ENCODE measurements at places on chromosomes 11 and 22.

DNA sequence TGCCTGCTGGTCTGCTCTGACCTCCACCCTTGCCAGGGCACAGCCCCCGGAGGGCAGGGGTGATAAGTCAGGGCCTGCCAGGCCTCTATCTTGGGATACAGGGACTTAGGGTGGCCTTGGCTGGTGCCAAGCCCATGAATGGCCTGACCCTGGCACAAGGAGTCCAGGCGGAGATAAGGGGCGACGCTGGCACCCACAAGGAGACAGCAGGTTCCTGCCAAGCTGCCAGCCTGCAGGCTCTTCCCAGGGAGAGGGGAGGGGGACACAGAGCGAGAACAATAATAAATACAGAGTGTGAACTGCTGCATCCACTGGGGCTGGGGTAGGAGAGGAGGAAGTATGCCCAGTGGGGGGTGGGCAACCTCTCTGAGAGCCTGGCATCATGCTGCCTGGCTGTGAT is 978 bp downstream of the CSDC2 start:
- no peak for DNase-seq

DNA sequence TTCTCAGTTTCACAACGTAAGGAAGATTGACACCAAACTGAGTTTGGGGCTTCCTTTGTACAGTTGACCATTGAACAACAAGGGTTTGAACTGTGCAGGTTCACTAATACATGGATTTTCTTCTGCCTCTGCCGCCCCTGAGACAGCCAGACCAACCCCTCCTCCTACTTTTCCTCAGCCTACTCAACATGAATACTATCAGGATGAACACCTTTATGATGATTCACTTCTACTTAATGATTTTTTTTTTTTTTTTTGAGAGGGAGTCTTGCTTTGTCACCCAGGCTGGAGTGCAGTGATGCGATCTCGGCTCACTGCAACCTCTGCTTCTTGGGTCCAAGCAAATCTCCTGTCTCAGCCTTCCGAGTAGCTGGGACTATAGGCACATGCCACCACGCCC is 14.6 kb downstream of the RBM4 start:
- DNase-seq: no peak

- DNase-seq: no peak
Observed at GRCh38 chr11:130206141-130206540, 46.6 kb downstream of the ST14 start.

DNA sequence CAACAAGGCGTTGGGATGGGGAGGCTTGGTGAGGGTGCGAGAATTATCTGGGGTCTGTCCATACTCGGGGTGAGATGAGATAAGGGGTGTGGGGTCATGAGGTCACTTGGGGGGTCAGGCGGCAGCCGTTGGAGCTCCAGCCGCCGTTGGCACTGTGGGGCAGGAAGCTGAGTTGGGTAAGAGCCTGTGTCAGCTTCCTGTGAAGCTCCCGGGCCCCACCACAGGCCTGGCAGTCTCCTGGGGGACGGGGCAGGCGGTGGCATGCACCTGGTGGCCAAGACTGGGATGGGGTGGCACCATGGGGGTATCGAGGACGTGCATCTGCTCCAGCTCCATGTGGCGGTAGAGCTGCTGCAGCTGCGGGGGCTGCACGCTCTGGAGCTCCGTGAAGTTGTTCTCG is 7.1 kb upstream of the MYBPC3 start:
- DNase-seq: no peak

GRCh38 chr11:27700351-27701301 is at the start of gene BDNF:
TSS of gene BDNF (minus strand) at chr11:27700455. CDS start at chr11:27658564, 41,891 bp downstream.
- DNase-seq: no peak

- no peak for DNase-seq
Observed at GRCh38 chr11:83480251-83480650, 194.1 kb upstream of the CCDC90B start.

DNA sequence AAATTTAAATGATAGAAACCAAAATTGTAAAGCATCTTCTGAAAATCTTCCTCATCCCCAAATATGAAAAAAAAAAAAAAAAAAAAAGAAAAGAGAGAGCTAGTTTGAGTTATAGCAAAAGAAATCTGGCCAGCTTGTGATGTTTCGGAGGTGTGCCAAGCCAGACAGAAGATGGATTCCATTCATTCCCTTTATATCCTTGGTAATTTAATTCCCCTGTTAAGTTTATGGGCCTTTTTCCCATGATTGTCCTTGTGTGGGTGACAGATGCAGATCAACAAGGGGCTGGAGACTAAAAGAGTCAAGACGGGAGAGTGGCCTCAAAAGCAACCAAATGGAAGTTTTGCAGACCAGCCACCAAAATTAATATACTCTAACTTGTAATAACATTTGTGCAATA is 47.6 kb upstream of the PARVA start:
- DNase-seq: no peak
